ENCODE measurements at places on chromosomes 3 and 15.

DNA sequence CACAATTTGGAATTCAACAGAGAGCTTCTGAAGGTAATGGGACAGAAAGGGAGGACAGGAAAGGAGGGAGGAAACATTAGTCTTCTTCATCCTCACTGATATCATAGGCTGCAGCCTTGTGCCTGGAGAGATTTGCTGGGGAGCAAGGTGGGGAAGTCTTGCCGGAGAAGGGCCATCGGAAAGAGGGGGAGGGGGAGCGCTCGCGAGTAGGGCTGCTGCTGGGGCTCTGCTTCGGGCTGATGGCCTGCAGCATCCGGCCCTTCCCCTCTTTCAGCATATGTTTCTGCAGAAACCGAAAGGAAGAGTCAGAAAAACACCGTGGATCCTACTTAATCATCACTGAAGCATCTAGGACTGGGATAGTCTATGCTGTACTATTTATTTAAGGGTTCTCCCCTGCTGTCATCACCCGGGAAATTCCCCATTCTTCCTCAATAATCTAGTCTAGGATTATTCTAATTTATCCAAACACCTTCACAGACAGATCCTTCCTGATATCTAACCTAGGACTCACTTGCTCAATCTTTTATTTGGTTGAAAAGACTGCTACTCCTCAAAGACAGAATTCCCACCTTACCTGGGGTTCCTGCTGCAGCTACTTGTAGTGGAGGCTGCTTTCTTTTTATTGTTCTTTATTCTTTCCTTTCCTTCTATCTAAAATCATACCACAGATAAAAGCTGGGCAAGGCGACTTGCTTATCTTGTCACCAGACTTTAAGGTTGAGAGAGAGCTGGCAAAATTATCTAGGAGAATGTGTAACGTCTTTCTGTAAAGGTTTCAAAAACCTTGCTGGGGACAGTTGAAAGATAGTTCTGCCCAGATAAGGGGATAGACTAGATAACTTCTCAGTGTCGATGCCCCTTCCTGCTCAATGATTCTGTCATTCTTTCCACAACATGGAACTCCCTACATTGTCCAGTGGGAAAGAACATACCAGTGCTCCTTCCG, 22.6 kb downstream of the SLC51A start:
- no peak overlapping the region for H3K4me3 ChIP-seq
- H3K4me1 ChIP-seq, result no peaks in the 10 kb centered on the region
- H3K27me3 ChIP-seq, result no peaks in the 10 kb centered on the region
- peaks cover 61% of the 10 kb centered on the region for H3K36me3 ChIP-seq
- no peak overlapping the region for H3K27ac ChIP-seq

GRCh38 chr3:50515565-50516439, 12.4 kb upstream of the CACNA2D2 start:
- H3K4me3 ChIP-seq, result peak overlapping the region; percentile 7
- H3K27ac ChIP-seq, result peak overlapping the region; percentile 78
- DNase-seq, result peak; percentile 95
- H3K27me3 ChIP-seq, result no peaks in the 10 kb centered on the region

- peak overlapping the region; percentile 63 for H3K27ac ChIP-seq
- no peak overlapping the region for H3K4me3 ChIP-seq
- H3K27me3 ChIP-seq, result no peaks in the 10 kb centered on the region
- no peaks in the 10 kb centered on the region for H3K36me3 ChIP-seq
- peak; percentile 22 for DNase-seq
Observed at GRCh38 chr3:187025656-187026316, 95.5 kb downstream of the ST6GAL1 start.

- peaks cover 30% of the 10 kb centered on the region for H3K4me1 ChIP-seq
Observed at GRCh38 chr3:52277972-52278509, 408 bp downstream of the WDR82 start.

DNA sequence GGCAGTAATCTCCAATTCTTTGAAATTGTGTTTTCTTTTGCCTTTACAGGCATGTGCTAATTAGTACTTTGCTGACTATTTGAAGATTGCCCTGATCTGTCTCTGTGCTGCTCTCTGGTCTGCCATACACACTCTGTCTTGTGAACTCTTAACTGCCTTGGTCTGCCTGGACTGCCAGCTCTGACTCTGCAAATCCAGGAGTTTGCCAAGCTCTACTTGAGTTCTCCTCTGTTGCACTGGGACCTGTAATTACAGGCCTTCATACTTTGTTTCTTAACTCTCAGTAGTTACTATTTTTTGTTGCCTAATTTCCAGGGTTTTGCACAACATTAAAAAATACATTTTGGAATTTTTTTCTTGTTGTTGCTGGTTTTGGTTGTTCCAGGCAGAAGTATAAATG, 155.0 kb downstream of the RSRC1 start:
- H3K4me3 ChIP-seq, result no peak overlapping the region
- H3K27me3 ChIP-seq, result no peaks in the 10 kb centered on the region
- peaks cover 3% of the 10 kb centered on the region for H3K36me3 ChIP-seq
- H3K4me1 ChIP-seq, result no peaks in the 10 kb centered on the region
- no peak for DNase-seq
- H3K27ac ChIP-seq, result no peak overlapping the region

- no peak overlapping the region for H3K4me3 ChIP-seq
- no peak for DNase-seq
- H3K36me3 ChIP-seq, result no peaks in the 10 kb centered on the region
- peaks cover 2% of the 10 kb centered on the region for H3K27me3 ChIP-seq
Observed at GRCh38 chr3:115806501-115806900, 183.2 kb downstream of the GAP43 start.

GRCh38 chr15:61871926-61872522, 188.2 kb downstream of the VPS13C start:
- no peak overlapping the region for H3K27ac ChIP-seq
- H3K36me3 ChIP-seq, result peaks cover 31% of the 10 kb centered on the region
- no peaks in the 10 kb centered on the region for H3K4me1 ChIP-seq
- no peak for DNase-seq

GRCh38 chr3:127915115-127915936, at the start of gene KBTBD12:
Gene KBTBD12 (plus strand): TSS chr3:127915232. CDS start chr3:127923062, 7,830 bp downstream.
- no peaks in the 10 kb centered on the region for H3K36me3 ChIP-seq
- H3K27me3 ChIP-seq, result peaks cover 9% of the 10 kb centered on the region
- peak within 1 kb of the TSS; percentile 47 for H3K4me3 ChIP-seq
- peak; percentile 16 for DNase-seq

GRCh38 chr15:46307746-46308145, 672.9 kb downstream of the SQOR start:
- H3K4me1 ChIP-seq, result no peaks in the 10 kb centered on the region
- no peaks in the 10 kb centered on the region for H3K36me3 ChIP-seq
- H3K27ac ChIP-seq, result no peak overlapping the region
- DNase-seq, result no peak
- H3K4me3 ChIP-seq, result no peak overlapping the region
- H3K27me3 ChIP-seq, result no peaks in the 10 kb centered on the region

GRCh38 chr3:194870394-194871110, 184.9 kb downstream of the FAM43A start:
- DNase-seq, result peak; percentile 50
- H3K27me3 ChIP-seq, result no peaks in the 10 kb centered on the region
- H3K4me1 ChIP-seq, result peaks cover 32% of the 10 kb centered on the region

DNA sequence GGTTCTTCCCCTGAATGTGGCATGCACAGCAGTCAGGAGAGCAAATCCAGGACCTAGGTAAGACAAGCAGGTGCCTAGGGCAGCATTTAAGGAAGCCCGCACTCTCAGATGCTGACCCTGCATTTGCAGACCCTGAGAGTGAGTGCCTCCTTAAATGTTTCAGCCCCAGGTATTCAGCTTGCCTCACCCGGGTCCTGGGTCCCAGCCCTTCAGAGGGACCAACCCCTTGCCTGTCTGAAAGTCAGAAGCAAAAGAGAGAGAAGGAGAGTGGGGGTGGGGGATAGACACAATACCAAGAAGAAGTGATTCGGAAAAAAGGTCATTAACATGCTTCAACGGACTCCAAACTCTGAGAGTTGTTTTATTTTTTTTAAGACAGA, 75.0 kb downstream of the MEGF11 start:
- no peak overlapping the region for H3K27ac ChIP-seq
- peaks cover 13% of the 10 kb centered on the region for H3K4me1 ChIP-seq
- H3K36me3 ChIP-seq, result no peaks in the 10 kb centered on the region
- peaks cover 17% of the 10 kb centered on the region for H3K27me3 ChIP-seq
- H3K4me3 ChIP-seq, result no peak overlapping the region

DNA sequence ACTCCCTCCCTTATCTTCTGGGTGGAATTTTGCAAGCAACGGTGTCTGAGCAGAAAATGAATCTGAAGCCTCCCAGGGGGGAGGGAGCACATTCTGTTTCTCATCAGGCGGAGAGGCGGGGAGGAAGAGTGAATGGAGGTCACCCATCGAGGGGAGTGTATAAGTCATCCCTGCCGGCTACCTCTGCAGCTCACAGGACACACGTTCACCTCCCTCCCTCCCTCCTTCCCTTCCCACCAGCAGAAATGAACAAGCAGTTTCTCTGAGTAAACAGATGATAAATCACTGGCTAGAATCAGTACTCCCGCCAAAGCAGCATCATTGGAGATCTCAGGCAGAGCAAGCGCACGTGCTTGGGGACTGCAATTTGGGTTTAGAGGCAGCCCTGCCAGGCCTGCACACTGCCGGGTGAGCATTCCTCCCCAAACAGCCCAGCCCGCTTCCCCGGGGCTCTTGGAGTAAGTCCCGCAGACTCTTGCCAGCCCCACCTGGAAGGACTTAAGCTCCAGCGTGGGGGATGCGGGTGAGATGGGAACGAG, 38.3 kb downstream of the CPN2 start:
- no peaks in the 10 kb centered on the region for H3K36me3 ChIP-seq
- H3K4me3 ChIP-seq, result no peak overlapping the region
- no peak overlapping the region for H3K27ac ChIP-seq
- DNase-seq, result no peak
- H3K27me3 ChIP-seq, result peaks cover 2% of the 10 kb centered on the region

DNA sequence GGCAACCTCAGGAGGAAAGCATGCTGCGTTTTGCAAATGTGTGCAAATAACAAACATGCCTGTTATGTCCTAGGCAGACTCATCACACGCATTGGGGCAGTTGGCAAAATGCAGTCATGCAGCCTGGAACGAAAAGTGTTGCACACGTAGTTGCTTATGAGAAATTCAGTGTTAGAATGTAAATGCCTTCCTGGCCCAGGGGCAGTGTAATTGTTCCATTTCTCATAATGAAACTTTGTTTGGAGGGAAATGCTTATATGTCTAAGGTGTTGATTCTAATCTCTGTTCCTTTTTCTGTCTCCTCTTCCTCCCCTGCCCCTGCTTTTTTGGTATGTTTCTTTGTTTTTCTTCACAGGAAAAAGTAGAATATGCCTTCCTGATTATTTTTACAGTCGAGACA, 156.0 kb downstream of the CACNA1D start:
- no peak overlapping the region for H3K27ac ChIP-seq
- no peak overlapping the region for H3K4me3 ChIP-seq
- peaks cover 17% of the 10 kb centered on the region for H3K36me3 ChIP-seq
- no peak for DNase-seq

GRCh38 chr15:73605759-73606436, 27.3 kb downstream of the NPTN start:
- no peak overlapping the region for H3K4me3 ChIP-seq
- H3K27me3 ChIP-seq, result no peaks in the 10 kb centered on the region
- H3K27ac ChIP-seq, result no peak overlapping the region
- H3K36me3 ChIP-seq, result no peaks in the 10 kb centered on the region

- DNase-seq, result no peak
- no peaks in the 10 kb centered on the region for H3K4me1 ChIP-seq
- H3K4me3 ChIP-seq, result no peak overlapping the region
- no peaks in the 10 kb centered on the region for H3K36me3 ChIP-seq
- no peak overlapping the region for H3K27ac ChIP-seq
- no peaks in the 10 kb centered on the region for H3K27me3 ChIP-seq
Observed at GRCh38 chr3:40070816-40071215, 238.7 kb upstream of the EIF1B start.

DNA sequence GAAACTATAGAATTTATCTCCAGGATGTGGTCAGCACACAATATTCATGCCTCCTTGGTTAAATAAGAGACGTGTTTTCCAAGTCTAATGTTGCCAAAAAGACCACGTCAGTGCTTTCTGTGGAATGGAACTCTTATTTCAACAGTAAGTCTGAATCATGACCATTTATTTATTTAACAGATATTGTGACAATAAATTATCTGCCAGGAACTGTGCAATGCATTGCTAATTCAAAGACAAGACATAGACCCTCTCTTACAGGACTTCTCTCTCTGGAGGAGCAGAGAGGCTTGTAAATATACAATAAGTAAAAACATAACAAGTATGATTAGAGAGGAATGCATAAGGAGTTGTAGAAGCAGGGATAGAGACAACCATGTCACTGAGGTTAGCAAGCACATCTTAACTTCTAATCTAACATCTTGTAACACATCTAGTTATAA, 227.5 kb downstream of the DTWD1 start:
- H3K4me1 ChIP-seq, result peaks cover 7% of the 10 kb centered on the region
- H3K27me3 ChIP-seq, result no peaks in the 10 kb centered on the region
- no peak overlapping the region for H3K27ac ChIP-seq
- no peak for DNase-seq
- H3K4me3 ChIP-seq, result no peak overlapping the region

DNA sequence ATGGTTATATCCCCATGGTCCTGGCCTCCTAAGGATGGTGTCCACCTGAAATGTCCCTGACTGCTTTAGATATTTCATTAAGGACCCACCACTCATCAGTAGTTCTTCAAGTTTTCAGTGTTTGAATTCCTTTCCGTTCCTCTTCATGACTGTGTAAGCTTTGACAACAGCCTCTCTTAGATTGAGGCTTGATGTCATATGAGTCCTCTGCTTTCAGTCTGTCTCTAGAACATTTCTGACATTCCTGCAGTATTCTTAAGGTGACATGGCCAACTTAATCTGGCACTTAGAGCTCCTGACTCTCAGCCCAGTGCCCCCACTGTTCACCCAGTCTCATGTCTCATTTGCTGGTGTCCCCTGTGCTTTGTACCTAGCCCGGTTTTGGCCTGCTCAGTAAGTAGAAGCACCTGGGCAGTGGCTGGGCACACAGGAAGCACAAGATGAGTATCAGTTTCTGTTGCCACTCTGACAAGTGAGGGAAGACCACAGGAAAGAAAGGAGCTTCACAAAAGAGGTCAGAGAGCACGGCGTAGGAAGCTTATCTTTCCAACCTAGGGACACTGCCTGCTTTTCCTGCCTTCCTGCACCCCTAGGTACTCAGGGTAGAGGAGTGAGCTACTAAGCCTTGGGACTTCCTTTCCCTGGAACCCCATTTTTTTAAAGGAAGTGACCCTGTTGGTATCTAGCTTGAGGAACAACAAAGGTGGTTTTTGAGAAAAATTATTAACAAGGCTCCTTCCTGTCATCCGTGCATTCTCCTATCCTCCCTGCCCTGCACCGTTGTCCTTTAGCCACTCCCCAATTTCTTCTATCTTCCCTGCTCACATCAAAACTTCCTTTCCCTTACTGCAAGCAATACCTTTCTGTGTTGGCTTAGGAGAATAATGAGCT, 103.1 kb downstream of the KLHL25 start:
- H3K36me3 ChIP-seq, result peaks cover 63% of the 10 kb centered on the region
- no peaks in the 10 kb centered on the region for H3K4me1 ChIP-seq
- DNase-seq, result no peak
- H3K27ac ChIP-seq, result no peak overlapping the region
- H3K27me3 ChIP-seq, result no peaks in the 10 kb centered on the region
- no peak overlapping the region for H3K4me3 ChIP-seq

- peaks cover 9% of the 10 kb centered on the region for H3K4me1 ChIP-seq
- DNase-seq, result no peak
- no peaks in the 10 kb centered on the region for H3K27me3 ChIP-seq
- H3K27ac ChIP-seq, result no peak overlapping the region
- H3K4me3 ChIP-seq, result no peak overlapping the region
- H3K36me3 ChIP-seq, result no peaks in the 10 kb centered on the region
Observed at GRCh38 chr3:71310359-71310979, 273.1 kb downstream of the FOXP1 start.

GRCh38 chr3:71805199-71805598, 20.3 kb upstream of the PROK2 start:
- H3K4me3 ChIP-seq, result no peak overlapping the region
- no peak overlapping the region for H3K27ac ChIP-seq
- no peaks in the 10 kb centered on the region for H3K4me1 ChIP-seq
- peaks cover 23% of the 10 kb centered on the region for H3K27me3 ChIP-seq
- DNase-seq, result no peak
- H3K36me3 ChIP-seq, result no peaks in the 10 kb centered on the region

- H3K4me1 ChIP-seq, result no peaks in the 10 kb centered on the region
- H3K4me3 ChIP-seq, result no peak overlapping the region
Observed at GRCh38 chr3:132180337-132180791, 136.8 kb upstream of the ACP3 start.

Measured in large intestine (tissue), 12 donors.